ENCODE measurements at places on chromosomes 1 and 21.

DNA sequence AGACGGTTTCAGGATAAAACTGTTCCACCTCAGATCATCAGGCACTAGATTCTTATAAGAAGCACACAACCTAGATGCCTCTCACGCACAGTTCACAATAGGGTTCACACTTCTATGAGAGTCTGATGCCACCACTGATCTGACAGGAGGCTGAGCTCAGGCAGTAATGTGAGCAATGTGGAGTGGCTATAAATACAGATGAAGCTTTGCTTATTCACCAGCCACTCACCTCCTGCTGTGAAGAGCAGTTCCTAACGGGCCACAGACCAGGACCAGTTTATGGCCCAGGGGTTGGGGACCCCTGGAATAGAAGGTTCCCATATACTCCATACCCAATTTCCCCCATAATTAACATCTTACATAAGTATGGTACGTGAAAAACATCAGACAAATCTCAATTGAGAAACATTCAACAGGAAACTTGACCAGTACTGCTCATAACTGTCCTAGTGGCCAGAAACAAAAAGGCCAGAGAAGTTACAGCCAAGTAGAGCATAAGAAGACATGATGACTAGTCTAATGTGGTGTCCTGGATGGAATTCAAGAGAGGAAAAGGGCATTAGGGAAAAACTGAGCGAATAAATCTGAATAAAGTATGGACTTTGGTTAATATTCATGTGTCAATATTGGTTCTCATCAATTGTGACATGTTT is 24.7 kb upstream of the IGSF5 start:
- DNase-seq: no peak

DNA sequence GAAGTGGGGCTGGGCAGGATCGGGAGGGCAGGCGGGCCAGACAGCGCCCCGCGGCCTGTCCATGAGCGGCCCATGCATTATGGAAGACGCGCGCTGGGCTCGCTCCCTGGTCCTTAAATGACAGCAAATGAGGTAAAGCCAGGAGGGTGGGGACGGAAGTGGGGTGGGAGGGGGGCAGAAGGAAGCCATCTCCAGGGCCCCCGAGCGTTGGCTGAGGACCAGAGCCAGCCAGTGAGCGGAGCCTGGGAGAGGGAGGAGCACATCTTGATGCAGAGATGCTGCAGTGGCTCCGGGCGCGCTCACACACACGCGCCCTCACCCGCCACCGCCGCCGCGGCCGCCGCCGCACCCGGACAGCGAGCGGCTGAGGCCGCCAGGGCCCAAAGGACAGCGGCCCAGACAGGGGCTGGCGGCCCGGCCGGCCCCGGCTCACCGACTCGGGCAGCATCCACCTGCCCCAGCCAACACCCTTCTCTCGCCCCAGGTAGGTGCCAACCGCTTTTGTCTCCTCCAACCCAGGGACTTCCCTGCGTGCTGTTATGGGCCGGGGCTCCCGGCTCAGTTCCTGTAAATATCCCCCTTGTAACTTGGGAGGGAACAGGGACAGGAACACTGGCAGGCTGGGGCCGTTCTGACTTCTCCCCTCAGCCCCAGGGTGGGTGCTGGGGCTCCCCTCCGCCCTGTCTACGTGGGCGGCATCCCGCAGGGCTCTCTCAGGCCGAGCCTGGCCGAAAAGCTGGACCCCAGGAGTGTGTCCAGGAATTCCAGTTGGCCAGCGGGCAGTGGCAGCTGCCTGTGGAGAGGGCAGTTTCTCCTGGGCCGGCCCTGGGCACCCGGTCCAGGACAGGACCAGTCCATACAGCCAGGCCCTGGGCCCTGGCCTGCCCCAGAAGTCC is at the start of gene CNTN2:
Gene CNTN2 (plus strand): TSS at position 302 of the 896 bp plus-strand sequence. CDS start 9,974 bp downstream, outside the sequence.
- DNase-seq: no peak

- DNase-seq: no peak
Observed at GRCh38 chr1:8384088-8384487, 66.2 kb downstream of the SLC45A1 start.

- DNase-seq: no peak
Observed at GRCh38 chr1:164576291-164577271, 17.6 kb downstream of the PBX1 start.

GRCh38 chr1:156151093-156151688 is 2.2 kb upstream of the SEMA4A start:
- DNase-seq: no peak

DNA sequence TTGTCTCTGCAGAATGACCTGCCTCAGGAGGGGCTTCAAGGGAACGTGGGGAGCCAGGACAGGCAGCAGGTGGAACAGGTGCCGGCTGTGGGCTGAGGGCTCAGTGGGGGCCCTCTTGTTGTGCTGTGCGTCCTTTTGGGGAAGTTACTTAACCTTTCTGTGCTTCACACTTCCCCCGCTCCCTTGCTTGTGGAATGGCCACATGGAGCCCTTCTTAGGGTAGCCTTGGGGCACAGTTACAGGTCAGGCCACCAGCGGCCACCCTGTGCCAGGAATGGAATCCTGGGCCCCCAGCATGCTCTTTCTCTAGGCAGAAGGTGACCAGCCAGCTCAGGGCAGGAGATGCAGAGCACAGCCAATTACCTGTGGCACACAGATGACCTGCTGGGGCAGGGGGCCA is 2.6 kb downstream of the IKBKE start:
- DNase-seq: no peak

DNA sequence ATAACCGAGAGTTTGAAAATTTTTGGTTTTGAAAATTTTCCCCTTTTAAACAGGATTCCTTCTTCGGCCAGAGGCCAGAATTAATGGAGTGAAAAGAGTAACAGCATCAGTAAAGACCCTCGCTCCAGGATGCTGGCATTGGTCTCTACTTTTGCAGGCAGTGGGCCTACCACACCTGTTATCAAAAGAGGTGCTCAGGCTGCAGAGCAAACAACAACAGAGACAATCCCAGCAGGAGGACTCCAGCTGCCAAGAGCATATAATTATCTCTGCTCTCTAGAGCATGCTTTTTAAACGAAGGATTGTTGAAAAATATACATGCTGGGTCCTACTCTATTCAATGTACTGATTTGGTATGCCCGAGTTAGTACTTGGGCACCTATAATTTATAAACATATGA is 1048.5 kb downstream of the PLA2G4A start:
- DNase-seq: no peak

DNA sequence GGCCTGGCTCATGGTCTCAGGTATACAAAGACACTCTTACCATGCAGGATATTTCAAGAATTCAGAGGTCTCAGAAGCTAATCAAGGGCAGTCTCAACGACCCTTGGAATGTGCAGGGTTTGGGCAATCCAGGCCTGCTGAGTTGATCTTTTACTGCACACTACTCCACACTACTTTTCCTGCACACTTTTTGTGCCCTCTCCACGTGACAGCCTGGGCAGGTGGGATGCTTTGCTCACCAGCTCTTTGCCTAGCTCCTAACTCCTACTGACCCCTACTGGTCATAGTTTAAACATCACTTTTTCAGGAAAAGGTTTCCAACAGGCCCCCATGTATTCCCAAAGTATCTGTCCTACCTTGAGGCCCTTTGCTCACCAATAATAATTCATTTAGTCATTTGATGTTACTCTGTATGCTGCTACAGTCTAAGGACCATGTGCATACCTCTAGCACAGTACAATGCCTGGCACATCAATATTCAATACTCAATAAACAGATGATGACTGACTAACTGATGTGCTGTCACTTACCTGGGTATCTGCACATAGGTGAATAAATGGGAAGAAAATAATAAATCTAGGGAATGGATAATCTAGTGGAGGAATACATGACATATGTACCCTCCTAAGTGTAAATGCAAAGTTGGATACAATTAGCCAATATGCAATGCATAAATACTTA is 9.6 kb downstream of the DUSP23 start:
- DNase-seq: no peak

DNA sequence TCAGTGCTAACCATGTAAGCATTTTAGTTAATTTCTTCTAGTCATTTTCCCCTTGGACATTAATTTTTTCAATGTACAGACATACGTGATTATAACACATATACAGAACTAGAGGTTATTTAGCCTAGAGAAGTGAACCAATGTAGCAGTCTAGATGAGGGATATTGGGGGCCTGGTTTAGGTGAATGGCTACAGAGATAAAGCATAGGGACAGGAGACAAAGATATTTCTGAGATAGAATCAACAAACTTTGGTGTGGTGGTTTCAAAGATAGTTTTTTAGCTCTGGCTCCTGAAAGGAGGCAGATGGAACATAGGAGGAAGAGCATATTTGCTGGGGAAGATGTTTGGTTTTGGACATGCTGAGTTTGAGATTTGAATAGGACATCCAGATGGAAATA is 23.0 kb downstream of the RLF start:
- DNase-seq: no peak

GRCh38 chr1:41723786-41724185 is 194.9 kb downstream of the HIVEP3 start:
- DNase-seq: no peak

DNA sequence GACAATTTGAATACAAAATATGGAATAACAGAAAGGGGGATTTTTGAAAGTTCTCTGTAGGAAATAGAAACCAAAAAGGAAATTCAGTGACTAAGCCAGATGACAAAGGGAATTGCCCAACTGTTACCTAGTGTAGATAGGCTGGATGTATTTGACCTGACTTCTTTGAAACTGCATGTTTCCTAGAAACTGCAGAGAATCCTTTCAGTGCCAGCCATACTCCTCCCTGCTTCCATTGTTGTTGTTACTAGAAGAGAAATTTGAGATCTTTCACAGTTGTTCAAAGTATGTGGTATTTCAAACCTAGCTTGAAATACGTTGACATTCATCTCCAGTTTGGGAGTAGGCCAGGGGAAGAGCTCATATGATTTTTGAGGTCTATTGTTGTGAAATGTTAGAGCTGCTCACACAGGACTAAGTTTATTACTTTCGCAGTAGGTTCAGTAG is 1.8 kb upstream of the GBP5 start:
- no peak for DNase-seq

- DNase-seq: no peak
Observed at GRCh38 chr1:212311836-212312497, 26.8 kb downstream of the PPP2R5A start.

DNA sequence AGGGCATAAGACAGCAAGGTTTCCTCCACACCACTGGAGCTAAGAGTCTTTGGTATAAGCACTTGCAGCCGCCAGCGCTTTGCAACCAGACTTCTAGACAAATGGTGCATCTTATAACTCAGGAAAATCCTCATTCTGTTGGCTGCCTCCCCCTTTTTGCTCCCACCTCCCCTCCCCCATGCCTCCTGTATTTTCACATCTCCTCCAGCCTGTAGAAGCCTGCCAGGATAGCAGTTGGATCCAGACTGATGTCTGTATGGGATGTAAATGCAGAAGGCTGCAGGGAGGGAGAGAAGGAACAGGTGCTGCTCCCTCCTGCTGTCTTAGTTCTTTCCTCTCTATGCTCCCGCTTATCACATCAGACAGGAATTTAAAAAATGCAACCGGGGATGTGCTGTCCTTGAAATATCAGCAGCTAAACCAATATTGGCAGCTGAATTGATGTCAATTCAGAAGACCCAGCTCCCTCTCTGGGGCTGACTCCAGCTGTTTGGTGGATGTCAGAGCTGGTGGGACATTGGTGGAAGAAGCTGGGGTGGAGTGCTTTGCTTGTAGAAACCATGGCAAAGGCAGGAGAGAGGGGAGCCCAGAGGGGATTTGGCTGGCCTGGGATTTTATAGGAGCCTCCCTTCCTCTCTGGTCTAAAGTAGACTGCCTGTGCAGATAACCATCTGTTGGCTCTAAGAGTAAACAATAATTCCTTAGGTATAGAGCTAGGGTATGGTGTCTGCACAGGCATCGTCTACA is 53.5 kb downstream of the NFASC start:
- DNase-seq: no peak

GRCh38 chr1:57137980-57138379 is 172.2 kb upstream of the C8B start:
- no peak for DNase-seq

- no peak for DNase-seq
Observed at GRCh38 chr1:18760156-18760555, 99.3 kb downstream of the TAS1R2 start.

DNA sequence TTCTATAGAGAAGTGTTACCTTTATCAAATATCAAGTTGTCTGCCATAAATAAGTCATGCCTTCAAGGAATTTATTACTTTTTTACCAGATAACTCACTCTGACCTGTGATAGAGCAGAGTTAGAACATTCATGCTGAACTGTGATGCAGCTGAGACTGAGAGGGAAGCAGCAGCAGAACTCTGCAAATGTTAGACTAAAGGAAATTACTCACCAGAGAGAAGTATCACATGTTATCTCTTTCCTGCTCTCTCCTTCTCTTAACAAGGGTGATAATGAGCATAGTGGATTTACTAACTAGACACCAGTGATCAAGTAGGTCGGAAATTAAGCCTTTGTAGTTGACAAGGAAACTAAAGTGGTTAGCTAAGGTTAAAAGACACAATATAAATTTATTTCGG is 181.6 kb downstream of the RASAL2 start:
- DNase-seq: no peak

GRCh38 chr1:196535727-196536126 is 72.5 kb downstream of the KCNT2 start:
- DNase-seq: no peak

DNA sequence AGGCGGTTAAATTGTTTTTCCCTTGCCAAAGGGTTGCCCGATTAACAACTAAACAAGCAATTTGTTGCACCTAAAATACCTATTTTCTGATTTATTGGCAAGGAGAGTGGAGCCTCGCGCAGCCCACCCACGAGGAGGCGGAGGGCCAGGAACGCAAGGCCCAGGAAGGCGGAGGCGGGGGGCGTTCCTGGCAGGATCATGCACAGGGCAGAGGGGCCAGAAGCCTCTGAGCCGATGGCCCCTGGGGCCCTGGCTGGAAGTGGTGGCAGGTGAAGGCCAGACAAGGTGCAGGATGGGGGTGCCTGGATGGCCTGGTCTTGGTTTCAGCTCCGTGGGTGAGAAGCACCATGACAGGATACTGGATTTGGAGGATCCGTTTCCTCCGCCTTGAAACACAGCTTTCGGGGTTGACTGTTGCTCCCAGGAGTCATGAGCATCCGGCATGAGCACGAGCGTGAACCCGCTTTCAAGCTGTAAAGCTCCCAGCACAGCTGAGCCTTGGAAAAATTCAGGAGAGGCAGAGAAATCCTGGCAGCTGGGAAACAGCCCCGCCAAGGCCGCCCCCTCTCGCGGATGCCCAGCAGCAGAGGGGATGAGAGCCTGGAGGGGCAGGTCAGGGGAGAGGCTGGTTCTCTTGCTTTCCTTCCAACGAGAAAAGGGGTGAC is 35.0 kb downstream of the AJAP1 start:
- DNase-seq: no peak

DNA sequence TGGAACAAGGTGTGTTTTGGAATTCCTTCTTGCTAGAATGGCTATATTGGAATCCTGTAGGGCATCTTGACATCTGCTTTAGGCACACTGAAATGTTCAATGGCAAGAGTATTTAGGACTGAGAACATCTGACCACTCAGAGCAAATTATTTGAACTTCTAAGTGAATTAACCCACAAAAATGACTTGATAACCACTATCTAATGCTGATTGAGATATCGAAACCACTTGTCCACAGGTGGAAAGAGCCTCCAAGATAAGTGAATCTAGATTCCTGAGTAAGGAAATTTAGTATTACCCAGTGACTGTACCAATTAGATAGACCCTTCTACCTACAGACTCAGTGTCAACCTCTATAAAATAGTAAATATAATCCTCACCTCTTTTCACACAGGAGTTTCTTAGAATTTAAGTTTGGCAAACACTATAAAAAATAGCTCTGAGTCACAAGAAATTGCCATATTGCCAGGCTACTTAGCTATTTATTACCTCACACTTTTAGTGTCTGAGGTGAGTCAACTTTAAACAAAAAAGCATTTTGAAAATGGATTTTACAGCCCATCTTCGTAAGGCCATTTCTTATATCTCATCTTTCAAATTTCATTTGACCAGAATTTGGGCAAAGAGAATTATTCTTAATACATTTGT is 421.8 kb downstream of the PTBP2 start:
- DNase-seq: no peak

GRCh38 chr21:18369115-18369514 is 34.5 kb downstream of the TMPRSS15 start:
- DNase-seq: no peak
